Endothelial cell of umbilical vein (primary cell): ENCODE measurements at places on chromosomes 3 and 15. TPM values are rescaled to one million over a fixed set of nuclear protein-coding genes. Genes with fewer than 3 reads are reported as not detected.

The LRRC49 gene
- polyA plus RNA-seq = 3.0 and 3.7 TPM in 2 replicates

The CADM2 gene
- polyA plus RNA-seq = not detected in 2 replicates

The PAQR9 gene
- polyA plus RNA-seq = not detected in 2 replicates

The TAGLN3 gene
- not detected in 2 replicates for polyA plus RNA-seq

The CAND2 gene
- polyA plus RNA-seq = 7.1 and 8.6 TPM in 2 replicates

The SERINC4 gene
- polyA plus RNA-seq = 0.05 TPM in 1 of 2 replicates, not detected in the other

The GOLGA6B gene
- polyA plus RNA-seq = not detected in 2 replicates

The IGDCC3 gene
- polyA plus RNA-seq = 0.03 TPM in 1 of 2 replicates, not detected in the other

The CAPN3 gene
- polyA plus RNA-seq = 3.7 and 3.9 TPM in 2 replicates

The RTP3 gene
- polyA plus RNA-seq = 0.06 TPM in 1 of 2 replicates, not detected in the other

The A4GNT gene
- polyA plus RNA-seq = not detected in 2 replicates

The DAZL gene
- polyA plus RNA-seq = not detected in 2 replicates

The RYR3 gene
- polyA plus RNA-seq = not detected in 2 replicates

The FNDC3B gene
- polyA plus RNA-seq = 73.3 and 91.6 TPM in 2 replicates

The PAQR5 gene
- polyA plus RNA-seq = 0.08 and 0.21 TPM in 2 replicates

The C15orf62 gene
- 0.12 and 0.16 TPM in 2 replicates for polyA plus RNA-seq

The SCN11A gene
- polyA plus RNA-seq = 0.05 and 0.06 TPM in 2 replicates

The TMEM158 gene
- polyA plus RNA-seq = 0.15 and 0.21 TPM in 2 replicates

The SLCO2A1 gene
- polyA plus RNA-seq = 11.9 and 13.2 TPM in 2 replicates

The PRSS50 gene
- polyA plus RNA-seq = not detected in 2 replicates

The SPESP1 gene
- polyA plus RNA-seq = 1.5 and 2.0 TPM in 2 replicates

The FBXL2 gene
- 44.7 and 53.5 TPM in 2 replicates for polyA plus RNA-seq

The CP gene
- not detected in 2 replicates for polyA plus RNA-seq

The ALDH1A2 gene
- 14.8 and 16.3 TPM in 2 replicates for polyA plus RNA-seq

The MYZAP gene
- polyA plus RNA-seq = 5.2 and 6.3 TPM in 2 replicates

The HYAL1 gene
- 3.3 and 3.8 TPM in 2 replicates for polyA plus RNA-seq

The ABCF3 gene
- 73.4 and 93.9 TPM in 2 replicates for polyA plus RNA-seq
